ENCODE measurements at places on chromosomes 2 and 18. TPM values are rescaled to one million over a fixed set of nuclear protein-coding genes. Genes with fewer than 3 reads are reported as not detected.

DNA sequence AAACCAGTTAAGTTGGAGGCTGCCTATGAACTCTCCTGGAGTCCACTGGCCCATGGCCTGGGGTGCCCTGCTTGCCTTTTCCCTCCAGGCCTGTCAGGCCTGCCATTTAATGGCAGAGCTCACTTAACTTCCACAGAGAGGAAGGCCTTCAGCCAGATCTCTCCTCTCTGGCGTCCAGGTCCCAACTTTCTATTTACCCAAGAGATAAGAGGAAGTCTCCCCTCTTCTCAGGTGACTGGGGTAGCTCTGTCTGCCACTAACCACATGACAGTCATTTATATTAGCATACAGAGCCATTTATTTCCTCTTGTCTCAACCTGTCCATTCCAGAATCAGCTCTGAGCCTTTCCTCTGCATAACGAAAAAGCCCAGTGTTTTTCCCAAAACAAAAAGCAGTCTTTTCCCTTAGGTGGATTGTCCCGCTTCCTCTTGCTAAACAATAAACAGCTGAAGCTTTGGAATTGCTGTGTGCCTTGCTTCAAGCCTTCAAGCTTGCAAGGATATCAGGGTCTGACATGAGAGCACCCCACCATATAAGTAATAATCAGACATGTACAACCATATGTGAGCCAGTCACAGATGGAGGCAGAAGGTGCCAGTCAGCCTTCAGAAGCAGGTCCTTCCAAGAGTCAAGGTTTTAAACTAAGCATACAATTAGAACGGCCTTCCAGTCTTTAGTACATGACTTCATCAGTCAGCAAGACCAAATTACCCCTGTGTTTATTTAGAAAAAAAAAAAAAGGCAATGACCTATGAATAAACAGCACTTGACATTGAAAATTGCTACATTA, 71.2 kb upstream of the STPG4 start:
- DNase-seq: no peak

CRYGC gene
- not detected for polyA plus RNA-seq

DNA sequence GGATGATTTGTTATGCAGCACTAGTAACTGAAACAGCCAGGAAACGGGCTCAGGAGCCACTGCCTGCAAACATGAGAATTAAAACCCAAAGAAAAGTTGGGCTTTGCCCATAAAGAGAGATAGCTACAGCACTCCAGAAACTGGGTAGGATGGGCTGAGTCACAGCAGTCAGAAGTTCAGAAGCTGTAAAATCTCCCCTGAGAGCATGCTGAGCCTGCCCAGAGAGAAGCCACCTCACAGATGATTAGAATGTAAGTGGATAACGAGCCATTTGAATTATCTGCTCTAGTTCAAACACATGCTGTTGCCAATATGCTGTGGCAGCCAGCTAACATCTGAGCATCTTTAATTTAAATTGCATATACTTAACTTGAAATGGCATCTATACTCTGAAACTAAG, 388.1 kb upstream of the ACVR2A start:
- DNase-seq: no peak

DNA sequence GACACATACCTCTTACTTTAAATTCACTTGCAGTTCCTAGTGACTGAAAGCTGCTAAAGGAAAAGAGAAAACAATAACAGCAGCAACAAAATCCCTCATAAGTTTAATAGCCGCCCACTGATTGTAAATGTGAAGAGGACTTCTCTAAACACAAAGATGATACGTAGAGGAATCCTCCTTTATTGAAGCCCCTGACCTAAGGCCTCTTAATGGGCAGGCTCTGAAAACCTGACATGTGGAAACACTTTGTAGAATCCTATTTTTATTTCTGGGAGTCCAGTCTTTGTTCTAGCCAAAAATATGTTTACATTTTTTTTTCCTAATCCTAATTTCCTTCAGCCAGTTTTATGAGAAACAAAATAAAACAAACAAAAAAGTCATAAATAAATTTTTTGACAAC, 1277.7 kb upstream of the CELF4 start:
- DNase-seq: peak; percentile 4

DNA sequence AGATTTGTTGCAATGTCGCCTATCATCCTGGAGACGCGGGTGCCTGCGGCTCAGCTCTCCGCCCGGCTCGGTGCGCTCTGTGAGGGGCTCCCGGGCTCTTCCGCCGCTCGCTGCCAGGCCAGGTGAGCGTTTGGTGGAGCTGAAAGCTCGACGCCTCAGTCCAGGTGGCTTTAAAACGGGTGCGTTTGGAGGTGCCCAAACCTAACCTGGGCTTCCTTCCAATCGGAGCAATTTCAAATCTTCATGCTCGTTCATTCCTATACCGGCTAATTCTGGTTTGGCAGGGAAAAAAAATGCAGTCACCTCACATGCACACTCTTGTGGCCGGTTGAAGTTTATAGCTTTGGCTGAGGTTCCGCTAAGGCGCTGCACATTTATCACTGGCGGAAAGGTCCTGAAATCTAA, at the start of gene SLC16A14:
TSS of gene SLC16A14 (minus strand) at position 274 of the 405 bp plus-strand sequence. CDS start 9,572 bp downstream, outside the sequence.
- DNase-seq: peak; percentile 64

TNFAIP6 gene
- polyA plus RNA-seq: not detected

- peak; percentile 14 for DNase-seq
Observed at GRCh38 chr2:171287611-171288010, 126.9 kb upstream of the TLK1 start.

- no peak for DNase-seq
Observed at GRCh38 chr2:151878204-151878603, 50.0 kb upstream of the ARL5A start.

GRCh38 chr2:229539628-229540027, 174.7 kb downstream of the DNER start:
- DNase-seq: no peak

MROH2A gene
- 0.44 TPM for polyA plus RNA-seq

DNA sequence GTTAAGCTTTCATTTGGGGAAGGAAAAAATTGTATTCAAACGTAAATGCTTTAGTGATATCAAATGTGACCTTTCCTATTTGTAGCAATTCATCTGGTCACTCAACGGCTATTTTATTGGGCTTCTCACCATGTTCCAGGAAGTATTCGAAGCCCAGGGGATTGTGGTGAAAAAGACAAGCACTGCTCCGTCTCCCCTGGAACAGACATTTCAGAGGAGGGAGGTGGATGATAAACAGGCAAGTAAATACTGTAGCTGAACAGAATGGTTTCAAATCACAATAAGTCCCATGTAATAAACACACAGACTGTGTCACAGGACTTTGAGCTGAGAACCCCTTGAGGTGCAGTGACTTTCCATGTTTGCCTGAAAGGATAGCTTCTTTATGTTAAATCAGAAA, 464.7 kb upstream of the HNRNPA3 start:
- peak; percentile 31 for DNase-seq

HOXD10 gene
- not detected for polyA plus RNA-seq

MC4R gene
- not detected for polyA plus RNA-seq

DNA sequence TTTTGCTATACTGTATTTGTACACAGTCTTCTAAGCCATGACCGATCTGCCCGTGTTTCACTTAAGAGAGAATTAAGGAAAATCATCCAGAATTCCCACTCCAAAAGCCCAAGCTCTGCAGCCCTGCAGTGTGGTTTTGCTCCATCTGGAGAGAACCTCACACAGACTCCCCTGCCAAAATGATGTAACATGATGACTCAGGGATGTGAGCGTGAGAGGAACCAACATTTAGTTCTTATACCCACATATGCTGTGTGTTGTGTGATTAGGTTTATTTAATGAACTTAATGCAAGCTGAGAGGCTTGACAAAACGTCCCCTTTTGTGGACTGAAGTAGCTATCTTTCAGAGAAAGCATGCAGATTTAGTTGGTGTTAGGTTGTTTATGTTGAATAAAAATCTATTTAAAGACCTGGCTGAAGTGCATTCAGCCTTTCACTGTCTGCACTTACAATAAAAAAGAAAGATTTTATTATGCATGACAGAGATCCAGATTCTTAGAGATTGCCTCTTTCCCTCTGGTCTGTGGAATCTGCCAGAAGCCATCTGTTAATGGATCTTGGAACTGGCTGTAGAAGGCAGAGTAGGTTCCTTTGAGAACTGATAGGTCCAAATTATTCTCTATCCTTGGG, 6.3 kb downstream of the RAB12 start:
- DNase-seq: peak; percentile 83

GRCh38 chr2:108612153-108612513, 77.9 kb downstream of the LIMS1 start:
- no peak for DNase-seq

- DNase-seq: no peak
Observed at GRCh38 chr18:66727991-66728390, 124.1 kb upstream of the CDH19 start.

GRCh38 chr2:153478289-153479261, at the start of gene RPRM:
RPRM (minus strand) TSS chr2:153478762; CDS start chr2:153478565, 197 bp downstream.
- peak; percentile 66 for DNase-seq

GRCh38 chr2:1493431-1494126, 80.3 kb downstream of the TPO start:
- no peak for DNase-seq

DNA sequence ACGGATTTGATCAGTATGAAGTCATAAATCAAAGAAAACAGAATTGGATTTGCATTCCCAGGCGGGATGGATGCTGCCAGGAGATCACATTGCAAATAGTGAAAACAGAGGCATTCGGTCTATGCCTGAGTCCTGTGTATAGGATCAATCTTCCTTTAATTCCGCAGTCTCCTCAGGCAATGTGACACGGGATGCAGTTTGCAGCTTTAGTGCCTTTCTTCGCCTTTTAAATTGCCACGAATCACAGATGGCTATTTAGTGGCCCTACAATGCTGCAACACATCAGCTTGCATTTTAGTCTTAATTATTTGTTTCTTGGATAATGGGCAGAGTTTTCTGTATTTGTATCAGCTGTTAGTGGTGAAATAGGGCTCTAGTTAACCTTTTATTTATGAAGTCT, 6.8 kb downstream of the ADCYAP1 start:
- DNase-seq: no peak

ZNF396 gene
- polyA plus RNA-seq: not detected

CRACDL gene
- polyA plus RNA-seq: 2.3 TPM

DNA sequence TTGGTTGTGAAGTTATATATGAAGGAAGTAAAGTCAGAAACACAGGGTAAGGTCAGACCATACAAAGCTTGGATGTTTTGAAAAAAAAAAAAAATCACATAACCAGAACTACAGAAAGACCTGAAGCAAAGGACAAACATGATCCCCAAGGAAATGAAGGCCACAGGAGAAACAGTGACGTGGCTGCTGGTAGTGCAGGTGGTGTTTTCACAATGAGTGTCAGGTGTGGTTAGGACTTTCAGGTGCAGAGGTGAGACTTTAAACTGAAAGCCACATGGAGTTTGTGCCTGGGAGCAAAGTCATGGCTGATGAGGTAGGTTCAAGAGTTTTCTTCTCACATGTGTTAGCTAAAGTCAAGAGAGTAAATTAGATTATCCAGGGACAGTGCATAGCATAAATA, 270.7 kb downstream of the PIEZO2 start:
- DNase-seq: no peak

GRCh38 chr18:61606068-61606660, 272.9 kb downstream of the CDH20 start:
- DNase-seq: no peak

DNA sequence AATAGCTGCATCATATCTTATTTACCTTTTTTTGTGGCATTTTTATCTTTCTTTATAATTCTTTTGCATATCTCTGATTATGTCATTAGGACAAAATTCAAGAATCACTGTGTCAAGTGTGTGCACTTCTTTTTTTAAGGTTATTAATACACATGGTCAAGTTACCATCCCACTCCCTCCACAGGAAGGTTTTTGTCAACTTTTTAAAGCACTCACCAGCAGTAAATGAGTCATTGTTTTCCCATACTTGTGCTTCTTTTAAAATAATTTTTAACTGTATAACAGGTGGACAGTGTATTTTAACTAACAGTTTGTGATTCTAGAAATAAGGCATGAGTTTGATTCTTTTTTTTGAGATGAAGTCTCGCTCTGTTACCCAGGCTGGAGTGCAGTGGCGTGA, 45.7 kb upstream of the FAM171B start:
- DNase-seq: no peak

ALLC gene
- not detected for polyA plus RNA-seq

MAIP1 gene
- polyA plus RNA-seq: 20.3 TPM

- no peak for DNase-seq
Observed at GRCh38 chr2:39718483-39718882, 52.8 kb downstream of the TMEM178A start.

DNA sequence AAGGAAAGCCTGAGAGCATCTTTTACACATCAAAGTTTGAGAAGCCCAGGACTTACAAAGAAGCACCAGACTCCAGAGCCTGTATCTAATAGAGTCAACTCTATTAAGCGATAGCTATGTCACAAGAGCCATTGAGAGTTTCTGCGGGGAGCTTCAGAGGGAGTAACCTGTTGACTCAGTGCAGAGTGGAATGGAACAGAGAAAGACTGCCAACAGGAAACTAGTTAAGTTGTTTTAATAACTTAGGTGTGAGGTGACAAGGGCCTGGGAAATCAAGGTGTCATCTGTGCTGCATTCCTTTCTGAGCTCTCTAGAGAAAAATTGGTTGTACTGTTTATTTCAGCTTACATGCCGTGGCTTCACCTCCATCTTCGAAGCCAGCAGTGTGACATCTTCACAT, 513.8 kb upstream of the POU3F3 start:
- no peak for DNase-seq

GRCh38 chr2:197294260-197294659, 16.3 kb downstream of the ANKRD44 start:
- no peak for DNase-seq

DNA sequence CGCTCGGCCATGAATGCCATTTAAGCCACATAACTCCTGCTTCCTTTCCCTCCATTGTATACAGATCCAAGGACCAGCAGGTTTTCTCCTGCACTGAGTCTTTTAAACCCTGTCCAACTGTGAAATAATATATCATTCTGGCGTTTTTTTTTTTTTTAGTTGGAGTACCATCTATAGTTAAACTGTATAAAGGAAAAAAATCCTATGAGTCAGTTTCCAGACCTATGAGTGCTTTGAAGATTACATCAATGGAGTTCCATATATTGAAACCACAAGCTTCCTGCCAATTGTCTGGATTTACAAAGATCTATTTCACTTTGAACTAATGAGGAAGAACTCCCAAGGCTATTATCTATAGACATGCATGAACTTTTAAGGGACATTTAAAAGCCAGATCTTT, 2.4 kb upstream of the MALT1 start:
- no peak for DNase-seq

DNA sequence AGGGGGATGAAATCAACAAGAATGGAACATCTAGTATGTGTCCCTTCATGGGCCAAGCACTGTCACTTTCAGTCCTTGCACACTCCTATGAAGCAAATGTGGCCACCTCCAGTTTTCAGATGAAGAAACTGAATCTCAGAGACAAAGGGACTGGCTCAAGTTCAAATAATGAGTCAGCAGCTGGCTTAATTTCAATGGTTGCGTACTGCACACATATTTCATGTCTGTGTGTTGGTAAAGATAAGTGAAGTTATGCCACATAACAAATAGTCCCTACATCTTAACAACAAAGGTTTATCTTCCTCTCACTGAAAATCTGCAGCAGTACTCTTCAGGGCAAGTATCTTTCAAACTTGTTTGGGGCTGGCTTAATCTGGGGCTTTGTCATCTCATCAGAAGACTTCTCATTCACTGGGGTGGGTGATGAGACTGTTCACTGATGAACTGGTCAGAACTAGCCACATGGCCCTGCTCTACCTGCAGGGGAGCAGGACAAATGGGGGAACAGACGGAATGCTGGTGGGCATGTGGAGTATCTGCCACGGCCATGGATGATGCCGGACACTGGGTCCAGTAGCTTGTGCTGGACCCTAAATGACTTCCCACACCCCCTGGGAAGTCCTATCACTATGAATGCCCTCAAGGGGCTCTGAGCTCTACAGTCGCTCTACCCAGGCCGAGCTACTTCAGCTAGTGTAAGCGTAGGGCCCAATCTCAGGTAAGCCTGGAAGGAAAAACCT, 263.2 kb downstream of the CYP26B1 start:
- no peak for DNase-seq

SPATA3 gene
- not detected for polyA plus RNA-seq
